T-helper 1 cell (primary cell): ENCODE measurements at places on chromosomes 4 and X.

DNA sequence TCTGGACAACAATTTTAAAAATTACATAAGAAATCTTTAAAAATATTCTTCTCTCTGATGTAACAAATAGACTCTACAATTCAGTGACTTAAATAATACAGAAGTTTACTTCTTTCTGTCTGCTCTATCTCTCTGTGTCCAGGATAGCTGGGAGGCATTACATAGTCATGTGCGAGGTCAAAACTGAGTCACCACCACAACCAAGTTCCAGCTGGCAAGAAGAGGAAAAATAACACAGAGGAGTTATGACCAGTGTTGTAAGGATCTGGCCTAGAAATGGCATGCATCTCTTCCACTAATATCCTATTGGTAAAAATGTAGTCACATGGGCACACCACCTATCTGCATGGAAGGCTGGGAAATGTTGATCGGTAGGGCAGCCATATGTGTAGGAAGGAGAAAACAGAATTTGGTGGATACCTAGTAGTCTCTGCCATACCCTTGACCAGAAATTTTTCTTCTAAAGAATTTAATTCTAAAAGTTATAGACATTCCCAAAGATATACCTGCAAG is 39.4 kb upstream of the WDFY3 start:
- DNase-seq, result no peak

GRCh38 chr4:180909279-180909678 is 1333.9 kb upstream of the TENM3 start:
- no peak for DNase-seq

GRCh38 chrX:9352694-9353411 is 112.0 kb upstream of the TBL1X start:
- DNase-seq, result no peak

GRCh38 chrX:149453906-149454822 is 50.9 kb downstream of the IDS start:
- DNase-seq, result no peak

DNA sequence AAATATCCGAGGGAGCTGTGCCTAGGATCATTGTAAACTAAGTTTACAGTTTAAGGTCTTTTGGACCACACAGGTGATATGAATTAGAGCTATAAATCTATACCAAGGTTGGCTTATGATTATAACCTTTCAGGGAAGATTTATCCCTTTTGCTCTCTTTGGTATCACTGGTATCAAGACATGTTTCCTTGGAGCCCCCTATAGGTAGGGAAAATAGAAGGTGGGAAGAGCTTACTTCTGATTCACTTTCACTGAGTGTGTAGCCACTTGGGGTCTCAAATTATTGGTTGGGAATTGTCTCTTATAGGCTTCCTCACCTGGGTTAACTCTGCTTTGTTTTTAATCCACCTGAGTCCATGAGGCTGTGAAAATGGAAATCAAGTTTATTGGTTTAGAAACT is 262.1 kb upstream of the NR3C2 start:
- DNase-seq, result no peak

DNA sequence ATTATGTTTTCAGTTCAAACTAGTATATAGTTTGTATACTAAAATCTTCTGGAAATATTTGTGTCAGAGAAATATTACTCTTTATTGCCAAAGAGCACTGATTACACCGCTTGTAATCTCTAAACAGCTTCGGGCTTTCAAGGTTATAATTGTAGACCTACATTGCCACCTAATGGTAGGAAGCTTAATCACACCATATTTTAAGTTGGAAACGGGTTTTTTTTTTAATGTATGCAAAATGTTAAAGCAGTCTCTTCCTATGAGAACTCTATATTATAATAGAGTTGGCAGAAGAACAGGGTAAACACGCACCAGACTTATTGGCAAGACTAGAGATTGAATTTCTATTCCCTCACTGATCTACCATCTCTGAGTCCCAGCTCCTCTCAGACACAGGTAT is 19.5 kb upstream of the NFXL1 start:
- DNase-seq, result no peak
